ENCODE measurements at places on chromosomes 13 and 19. TPM values are rescaled to one million over a fixed set of nuclear protein-coding genes. Genes with fewer than 3 reads are reported as not detected.

SPINT2 gene
- 89.5 TPM for total RNA-seq

- DNase-seq = no peak
Measured at GRCh38 chr19:18140473-18140872, 12.5 kb upstream of the PIK3R2 start.

REXO1 gene
- total RNA-seq = 11.2 TPM

DNA sequence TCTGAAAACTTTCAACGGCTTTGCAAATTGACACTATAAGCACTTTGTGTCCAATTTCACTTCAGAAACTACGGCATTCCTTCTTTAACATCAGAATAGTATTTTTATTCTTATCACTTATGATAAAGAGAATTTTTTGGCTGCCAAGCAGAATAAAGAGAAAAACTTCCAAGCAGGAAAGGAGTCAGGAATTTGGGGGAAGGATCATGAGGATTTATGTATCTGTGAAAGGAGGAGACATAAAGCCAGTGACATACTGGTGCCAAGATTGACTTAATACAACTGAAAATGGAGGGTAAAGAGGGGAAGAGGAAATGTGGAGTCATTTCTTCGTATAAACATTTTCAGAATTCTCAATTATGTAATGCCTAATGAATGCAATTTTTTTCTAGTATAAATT, 94.7 kb downstream of the RBM26 start:
- DNase-seq = no peak

- DNase-seq = no peak
Measured at GRCh38 chr13:94607939-94608338, 6.3 kb downstream of the GPR180 start.

DNA sequence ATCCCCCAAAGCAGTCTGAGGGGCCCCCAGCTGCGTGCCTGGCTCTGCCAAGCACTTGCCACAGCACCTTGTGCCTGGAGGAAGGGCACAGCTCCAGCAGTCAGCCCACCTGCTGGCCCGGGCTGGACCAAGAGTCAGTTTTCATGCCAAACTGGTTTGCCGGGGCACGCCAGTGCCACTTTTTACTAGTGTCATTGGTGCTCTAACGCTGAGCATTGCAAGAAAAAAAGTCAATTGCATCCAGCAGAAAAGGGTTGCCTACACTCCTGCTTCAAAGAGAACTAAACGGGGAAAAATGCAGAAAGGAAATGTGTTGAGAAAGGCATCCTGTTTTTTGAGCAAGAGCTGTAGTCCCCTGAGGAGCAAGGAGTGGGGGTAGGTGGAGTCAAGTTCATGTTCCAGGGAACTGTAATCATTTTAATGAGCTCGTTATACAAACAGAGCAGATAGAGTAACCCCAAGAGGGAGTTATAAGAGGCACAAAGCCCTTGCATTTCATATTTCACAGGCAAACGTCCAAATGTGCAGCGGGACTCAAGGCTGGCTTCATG, 68.4 kb downstream of the F2RL3 start:
- peak; percentile 56 for DNase-seq

DNA sequence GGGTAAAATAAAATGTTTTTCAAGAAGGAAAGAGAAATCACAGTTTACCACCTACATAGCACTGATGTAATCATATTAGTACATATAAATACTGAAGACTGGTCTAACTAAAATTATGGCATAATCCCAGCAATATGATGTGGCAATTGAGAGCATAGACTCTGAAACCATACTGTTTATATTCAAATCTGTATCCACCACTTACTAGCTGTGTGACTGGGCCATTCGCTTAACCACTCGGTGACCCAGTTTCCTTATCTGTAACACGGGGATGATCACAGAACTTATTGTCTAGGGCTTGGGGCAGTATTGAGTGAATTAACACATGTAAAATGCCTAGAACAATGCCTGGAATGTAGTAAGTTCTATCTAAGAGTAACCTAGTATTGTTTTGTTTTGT, 13.1 kb upstream of the GTF3A start:
- DNase-seq = no peak

SMAD9 gene
- 19.5 TPM for total RNA-seq

C19orf73 gene
- total RNA-seq = 0.51 TPM

DNA sequence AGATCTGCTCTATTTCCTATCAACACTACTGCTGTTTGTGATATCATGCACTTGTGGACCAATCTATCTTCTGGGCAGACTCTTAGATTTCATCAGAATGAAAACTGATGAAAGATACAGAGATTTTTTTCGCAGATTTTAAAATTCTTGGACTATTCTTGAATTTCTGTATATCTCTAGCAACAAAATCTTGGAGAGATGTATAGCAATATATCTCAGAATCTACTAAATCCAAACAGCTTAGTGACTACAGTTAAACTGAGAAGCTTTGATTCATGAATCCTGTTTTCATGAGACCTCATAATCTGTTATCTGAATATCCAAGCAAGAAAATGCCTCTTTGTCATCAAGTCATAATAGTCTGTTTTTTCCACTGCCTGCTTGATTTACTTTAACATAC, 28.0 kb upstream of the FREM2 start:
- no peak for DNase-seq

FUT3 gene
- 10.8 TPM for total RNA-seq

DNA sequence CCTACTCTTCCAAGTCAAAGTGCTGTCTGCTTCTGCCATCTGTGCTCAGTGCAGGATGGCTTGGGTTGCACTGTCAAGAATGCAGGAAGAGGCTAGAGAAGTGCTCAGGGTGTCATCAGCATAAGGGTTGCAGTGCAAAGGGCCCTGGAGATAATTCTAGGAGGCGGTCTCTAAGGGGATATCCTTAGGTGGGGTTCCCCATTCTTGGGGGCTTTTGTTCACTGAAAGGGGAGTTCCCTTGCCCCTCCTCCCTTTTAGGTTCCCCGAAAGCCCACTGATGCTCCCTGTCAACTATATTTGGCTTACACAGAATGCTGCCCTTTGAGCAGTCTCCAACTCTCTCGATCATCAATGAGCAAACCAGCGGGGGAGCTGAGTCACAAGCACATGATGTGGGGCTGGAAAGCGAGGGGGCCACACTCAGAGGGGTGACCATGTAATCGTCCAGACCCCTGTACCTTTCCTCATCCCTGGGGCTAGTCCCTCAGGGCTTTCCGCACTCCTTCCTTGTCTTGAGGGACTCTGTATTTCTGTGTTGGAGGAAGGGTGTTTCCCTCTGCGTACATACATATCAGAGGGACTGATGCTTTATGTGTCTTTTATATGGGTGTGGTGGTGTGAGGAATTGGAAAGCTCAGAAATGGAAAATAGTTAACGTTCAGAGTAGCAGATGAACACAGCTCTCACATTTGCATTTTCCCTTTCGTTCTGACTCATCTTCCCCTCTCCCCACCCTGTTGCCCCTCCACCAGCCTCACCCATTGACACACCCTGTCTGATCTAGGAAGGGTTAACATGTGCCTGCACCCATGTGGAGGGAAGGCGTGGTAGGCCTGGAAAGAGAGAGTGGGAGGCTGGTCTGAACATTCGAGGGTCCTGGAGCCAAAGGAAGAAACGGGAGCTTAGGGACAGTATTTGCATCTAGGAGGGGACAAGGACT, 6.7 kb downstream of the ZBTB32 start:
- DNase-seq = no peak

ZNF571 gene
- total RNA-seq = 7.9 TPM

MYCBP2 gene
- total RNA-seq = 128 TPM

PGLYRP1 gene
- 0.82 TPM for total RNA-seq

DNA sequence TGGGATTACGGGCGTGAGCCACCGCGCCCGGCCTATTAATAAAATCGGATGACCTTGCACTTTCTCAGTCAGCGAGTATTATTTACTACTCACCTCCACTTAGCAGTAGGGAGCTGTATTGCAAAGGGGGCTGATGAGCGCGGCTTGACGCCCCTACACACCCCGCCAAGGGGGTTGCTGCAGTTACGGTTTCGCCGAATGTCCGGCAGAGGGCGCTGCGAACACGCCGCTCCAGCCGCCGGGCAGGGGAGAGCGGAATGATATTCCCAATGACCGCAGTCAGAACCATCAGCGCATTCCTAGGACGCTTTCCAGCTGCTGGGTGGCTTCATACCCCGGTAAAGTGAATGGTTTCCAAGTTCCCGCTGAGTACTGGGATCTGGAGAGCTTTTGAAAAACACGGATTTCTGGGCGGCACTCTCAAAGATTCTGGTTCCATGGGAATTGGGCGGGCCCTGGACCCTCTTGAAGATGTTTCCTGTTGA, 30.0 kb upstream of the TPT1 start:
- peak; percentile 84 for DNase-seq

DNA sequence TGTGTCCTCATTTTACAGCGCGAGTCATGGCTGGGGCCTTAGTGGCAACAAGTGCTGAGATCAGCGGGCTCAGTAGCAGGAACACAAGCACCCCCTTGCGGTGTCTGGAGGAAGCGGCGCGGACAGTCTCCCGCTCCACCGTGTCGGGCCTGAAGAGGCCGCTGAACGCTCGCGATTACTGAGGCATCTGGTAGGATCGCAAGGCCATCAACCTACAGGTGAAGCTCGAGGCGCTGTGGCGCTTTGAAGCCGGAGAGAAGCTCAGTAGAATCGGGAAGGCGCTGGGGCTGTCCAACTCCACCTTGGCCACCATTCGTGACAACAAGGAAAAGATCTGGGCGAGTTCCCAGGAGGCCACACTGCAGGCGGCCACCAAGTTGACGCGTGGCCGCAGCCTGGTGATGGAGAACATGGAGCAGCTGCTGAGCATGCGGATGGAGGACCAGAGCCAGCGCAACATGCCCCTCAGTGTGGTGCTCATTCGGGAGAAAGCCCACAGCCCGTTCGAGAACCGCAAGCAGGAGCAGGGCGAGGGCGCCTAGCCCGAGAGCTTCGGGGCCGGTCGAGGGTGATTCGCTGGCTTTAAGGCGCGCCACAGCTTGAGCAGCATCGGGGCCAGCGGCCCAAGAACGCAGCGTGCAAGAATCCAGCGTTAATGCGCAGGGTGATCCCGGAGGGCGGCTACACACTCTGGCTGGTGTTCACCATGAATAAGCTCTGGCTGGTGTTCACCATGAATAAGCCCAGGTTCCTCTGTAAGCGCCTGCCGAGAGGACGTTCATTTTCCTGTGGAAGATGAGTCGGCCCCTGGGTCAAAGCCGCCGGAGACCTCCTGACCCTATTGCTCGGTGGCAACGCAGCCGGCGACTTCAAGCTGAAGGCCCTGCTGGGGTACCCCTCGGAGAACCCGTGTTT, 8.3 kb upstream of the MZF1 start:
- peak; percentile 90 for DNase-seq

GRCh38 chr19:8537099-8537498, 23.1 kb upstream of the ZNF414 start:
- DNase-seq = no peak

DNA sequence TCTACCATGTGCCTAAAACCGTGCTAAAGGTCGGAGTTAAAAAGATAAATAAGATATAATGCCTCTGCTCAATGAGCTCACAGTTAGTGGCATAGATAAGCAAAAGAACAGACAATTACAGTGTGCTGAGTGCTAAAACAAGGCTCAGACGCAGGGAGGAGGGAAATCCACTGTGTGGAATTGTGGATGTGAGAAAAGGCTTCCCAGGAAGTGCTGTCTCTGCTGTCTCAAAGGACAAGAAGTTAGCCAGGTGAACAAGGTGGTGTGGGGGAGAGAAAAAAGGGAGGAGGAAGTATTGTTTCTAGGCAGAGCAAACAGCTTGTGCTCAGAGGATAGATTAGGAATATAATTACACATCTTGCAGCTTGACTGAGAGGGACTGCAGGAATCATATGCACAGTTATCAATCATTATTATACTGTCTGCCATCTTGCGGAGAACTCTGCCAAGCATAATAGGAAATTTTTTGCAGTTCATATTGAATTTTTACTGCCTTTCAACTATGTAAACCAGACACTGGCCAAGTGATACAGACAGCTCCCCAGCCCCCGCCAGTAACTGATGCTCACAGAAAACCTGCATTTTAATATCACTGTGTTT, 9.3 kb downstream of the C13orf42 start:
- no peak for DNase-seq

- DNase-seq = no peak
Measured at GRCh38 chr13:52067237-52067636, 42.7 kb downstream of the UTP14C start.

DNA sequence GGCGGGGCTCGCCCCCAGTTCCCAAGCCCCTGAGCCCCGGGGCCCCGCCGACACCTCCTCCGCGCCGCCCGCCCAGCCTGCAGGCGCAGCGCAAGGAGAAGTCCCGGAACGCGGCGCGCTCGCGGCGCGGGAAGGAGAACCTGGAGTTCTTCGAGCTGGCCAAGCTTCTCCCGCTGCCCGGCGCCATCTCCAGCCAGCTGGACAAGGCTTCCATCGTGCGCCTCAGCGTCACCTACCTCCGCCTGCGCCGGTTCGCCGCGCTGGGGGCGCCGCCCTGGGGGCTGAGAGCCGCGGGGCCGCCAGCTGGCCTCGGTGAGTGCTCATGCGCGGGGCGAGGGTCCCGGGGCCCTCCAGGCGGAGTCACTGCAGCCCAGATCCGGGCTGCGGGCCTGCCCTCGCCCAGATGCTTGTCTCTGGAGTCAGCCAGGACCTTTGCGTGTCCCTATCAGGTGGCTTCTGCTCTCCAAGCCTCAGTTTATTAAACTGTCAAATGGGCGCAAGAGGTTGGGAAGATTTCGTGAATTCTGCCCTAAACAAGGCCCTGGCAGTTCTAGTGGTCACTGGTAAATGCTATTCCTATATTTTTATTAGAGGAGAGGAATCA, 2.0 kb downstream of the NPAS1 start:
- no peak for DNase-seq

GRCh38 chr19:19499272-19499995, 15.9 kb downstream of the TSSK6 start:
- no peak for DNase-seq

GRCh38 chr13:114017028-114017630, 43.3 kb upstream of the C13orf46 start:
- DNase-seq = no peak

KIR3DL2 gene
- total RNA-seq = not detected

- DNase-seq = peak; percentile 94
Measured at GRCh38 chr19:55526216-55527196, 10.4 kb downstream of the SBK2 start.

GRCh38 chr19:50890422-50891252, 17.4 kb downstream of the KLK2 start:
- DNase-seq = no peak

DNA sequence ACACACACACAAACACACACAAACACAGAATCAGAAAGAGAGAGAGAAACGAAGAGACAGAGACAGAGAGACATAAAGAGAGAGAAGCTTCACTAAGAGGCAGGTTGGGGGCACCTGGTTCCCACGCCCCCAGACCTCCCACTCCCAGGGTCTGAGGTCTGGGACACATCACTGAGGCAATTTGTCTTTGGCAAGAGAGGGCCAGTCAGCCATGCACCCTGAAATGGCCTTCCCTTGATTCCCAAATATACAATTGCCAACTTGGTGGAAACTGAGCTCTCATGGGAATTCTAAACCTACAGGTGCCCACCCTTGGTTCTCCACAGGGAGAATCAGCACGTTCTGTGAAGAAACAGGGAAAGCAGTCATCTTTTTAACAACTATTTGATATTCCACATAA, 79.5 kb downstream of the COL4A1 start:
- DNase-seq = no peak
